ENCODE measurements at places on chromosomes 2 and 18. TPM values are rescaled to one million over a fixed set of nuclear protein-coding genes. Genes with fewer than 3 reads are reported as not detected.
A peak's percentile ranks its signal among the peaks of the same experiment; 100 is the strongest.

DNA sequence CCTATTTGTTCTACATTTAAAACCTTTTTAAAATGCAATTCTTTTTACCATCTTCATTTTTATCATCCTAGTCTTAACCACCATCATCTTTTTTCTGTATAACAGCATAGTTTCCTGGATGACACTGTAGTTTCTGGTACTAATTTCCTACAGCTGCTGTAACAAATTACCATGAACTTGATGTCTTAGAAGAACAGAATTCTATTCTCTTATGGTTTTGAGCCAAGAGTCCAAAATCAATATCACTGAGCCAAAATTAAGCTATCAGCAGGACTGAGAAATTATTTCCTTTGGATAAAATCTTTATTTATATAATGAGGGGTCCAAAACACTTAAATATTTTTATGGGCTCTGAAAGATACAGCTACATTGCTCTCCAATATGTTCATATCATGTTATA is 539.3 kb downstream of the METTL4 start:
- no peak for DNase-seq

DNA sequence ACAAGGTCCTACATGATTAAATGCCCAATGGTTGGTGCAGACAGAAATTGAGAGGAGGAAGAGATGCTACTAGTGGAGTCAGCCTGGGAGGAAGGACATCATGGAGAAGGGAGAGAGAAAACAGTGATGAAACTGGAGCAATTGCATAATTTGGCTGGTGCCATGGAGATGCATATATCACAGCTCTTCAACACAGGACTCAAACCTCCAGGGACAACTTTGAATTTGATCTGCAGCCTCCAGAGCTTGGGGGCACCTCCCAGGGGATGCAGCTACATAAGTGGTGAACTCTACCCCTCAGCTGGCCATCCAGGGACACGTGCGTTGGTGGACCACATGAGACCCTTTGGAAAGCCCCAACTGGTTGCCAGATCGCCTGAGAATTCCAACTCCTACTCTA is 80.4 kb downstream of the CTAGE1 start:
- no peak for DNase-seq

Gene LBX2
- total RNA-seq = 3.3 TPM

Gene ADD2
- 0.95 TPM for total RNA-seq

GRCh38 chr18:48641981-48642380 is 103.2 kb downstream of the CTIF start:
- DNase-seq = no peak

Gene IL1R2
- 2.3 TPM for total RNA-seq

Gene MOCOS
- total RNA-seq = 7.5 TPM

DNA sequence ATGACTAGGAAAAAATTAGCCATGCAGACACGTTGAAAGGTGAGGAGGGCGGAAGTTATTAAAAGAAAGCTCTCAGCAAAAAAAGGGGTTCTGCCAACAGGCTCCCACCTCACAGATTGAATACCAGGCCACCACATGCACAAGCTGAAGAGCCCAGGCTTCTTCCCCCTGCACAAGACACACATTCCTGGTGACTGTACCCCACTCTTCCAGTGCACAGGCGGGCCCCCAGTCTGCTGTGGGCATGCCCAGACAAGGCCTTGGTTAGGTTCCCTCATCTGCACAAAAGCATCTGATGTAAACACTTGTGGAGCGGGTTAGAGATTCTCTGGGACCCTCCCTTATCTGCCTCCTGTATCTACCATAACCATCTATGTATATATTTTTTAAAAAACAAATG is 81.7 kb downstream of the AGPS start:
- DNase-seq = no peak

DNA sequence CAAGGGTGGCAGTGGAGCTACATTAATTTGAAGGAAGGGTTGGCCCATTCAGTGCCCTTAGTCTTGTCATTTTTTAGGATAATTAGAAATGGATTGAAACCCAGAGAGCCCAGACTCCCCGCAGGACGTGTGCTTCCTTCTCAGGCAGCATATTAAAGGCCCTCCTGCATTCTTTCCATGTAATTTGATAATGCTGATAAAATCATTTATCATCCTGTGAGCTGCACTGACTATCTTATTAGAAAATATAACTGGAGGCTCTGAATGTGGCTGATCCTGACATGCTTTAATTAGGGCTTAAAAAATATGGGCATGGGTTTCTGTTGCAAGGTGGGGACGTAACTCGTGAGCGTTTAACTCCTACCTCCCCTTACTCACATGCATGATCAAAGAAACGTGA is 148.1 kb downstream of the ACKR3 start:
- no peak for DNase-seq

DNA sequence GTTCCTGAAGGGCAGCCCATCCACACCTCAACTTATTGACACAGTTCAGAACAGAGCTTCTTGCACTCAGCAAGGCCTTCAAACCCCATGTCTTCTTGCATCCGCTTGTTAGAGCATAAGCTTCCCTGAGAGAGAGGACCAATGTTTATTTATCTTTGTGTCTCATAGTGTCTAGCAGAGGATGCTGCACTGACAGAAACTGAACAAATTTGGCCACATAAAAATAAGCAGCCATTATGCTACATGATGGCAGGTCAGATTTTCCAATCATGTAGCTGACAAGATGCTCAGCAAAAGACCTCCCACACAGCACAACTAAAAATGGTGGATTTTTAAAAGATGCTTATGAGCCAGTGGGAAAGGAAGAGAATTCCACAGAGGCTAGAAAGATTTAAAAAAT is 38.1 kb upstream of the SIGLEC15 start:
- no peak for DNase-seq

DNA sequence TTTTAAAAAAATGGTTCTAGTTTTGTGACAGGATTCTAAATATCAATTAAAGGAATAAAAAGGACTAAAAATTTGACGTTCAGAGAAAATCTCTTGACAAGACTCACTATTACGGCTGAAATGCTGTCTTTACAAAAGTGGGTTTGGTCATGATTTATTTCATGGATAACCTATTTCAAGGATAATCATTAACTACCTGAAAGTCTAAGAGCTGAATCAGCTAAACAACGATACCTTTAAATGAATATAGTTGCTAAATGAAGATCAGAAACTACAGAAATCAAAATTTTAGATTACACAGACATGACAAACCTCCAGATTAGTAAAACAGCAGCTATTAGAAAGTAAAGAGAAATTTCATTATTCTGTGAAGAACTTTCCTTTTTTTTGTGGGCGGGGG is 35.7 kb downstream of the RTTN start:
- DNase-seq = no peak

Gene MOGAT1
- total RNA-seq = 102 TPM

Gene COL6A3
- 258 TPM for total RNA-seq

- DNase-seq = no peak
Observed at GRCh38 chr18:59655676-59656075, 41.5 kb downstream of the CCBE1 start.

Gene NOTO
- not detected for total RNA-seq

Gene NPPC
- not detected for total RNA-seq

Gene GAREM1
- total RNA-seq = 10.7 TPM

GRCh38 chr2:11540996-11541692 is 7.3 kb downstream of the GREB1 start:
- no peak for DNase-seq

- DNase-seq = no peak
Observed at GRCh38 chr2:60422826-60423483, 130.5 kb downstream of the BCL11A start.

DNA sequence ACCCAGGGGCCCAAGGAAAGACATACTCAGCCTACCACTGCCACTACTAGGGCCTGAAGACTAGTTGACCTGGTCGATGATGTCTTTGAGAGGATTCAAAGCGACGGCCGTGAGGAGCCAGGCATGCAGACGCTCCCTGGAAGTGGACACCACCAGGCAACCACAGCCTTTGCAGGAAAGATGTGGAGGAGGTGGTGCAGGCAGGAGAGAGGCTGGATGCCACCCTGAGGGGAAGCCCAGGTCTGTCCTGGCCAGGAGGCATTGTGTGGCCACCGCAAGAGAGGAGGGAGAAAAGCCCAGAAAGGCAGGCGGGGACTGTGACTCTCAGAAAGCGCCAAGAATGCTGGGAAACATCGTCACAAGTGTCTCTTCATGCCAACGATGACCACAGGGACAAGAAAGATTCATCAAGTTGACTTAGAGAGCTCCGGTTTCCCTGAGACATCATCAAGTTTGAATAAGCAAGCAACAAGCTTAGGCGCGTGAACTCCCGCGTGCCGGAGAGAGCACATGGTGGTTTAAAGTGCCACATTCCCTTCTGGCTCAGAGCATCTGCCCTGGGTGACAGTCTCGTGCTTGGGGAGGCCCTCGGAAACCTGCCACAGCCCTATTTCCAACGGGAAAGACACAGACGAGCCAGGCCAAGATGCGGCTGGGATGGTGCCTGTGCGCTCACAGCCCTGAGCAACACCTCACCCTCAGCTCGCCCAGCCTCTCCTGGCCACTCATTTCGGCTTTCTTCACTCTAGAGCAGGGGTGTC is 464.5 kb upstream of the SALL3 start:
- no peak for DNase-seq

DNA sequence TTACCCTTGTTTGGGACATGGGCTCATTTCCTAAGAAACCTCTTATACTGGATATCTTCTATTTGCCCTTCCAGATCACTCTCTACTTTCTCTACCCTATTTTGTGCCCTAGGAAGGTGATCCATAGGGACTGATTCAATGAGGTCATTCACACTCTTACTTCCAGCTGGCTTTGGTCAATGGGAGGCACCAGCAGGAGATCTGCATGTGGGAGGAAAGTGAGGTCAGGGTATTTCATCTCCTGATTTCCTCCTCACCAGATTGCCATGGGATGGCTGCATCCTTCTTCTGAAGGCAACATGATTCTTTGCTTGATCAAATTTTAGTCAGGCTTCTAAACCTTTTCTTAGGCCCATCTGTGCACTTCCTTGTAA is 15.2 kb downstream of the M1AP start:
- DNase-seq = no peak

GRCh38 chr2:37664231-37664643 is 7.2 kb downstream of the CDC42EP3 start:
- no peak for DNase-seq

Gene IL36A
- not detected for total RNA-seq

- DNase-seq = no peak
Observed at GRCh38 chr18:63224630-63225029, 94.9 kb downstream of the BCL2 start.

- DNase-seq = no peak
Observed at GRCh38 chr2:134368009-134368817, 114.3 kb downstream of the MGAT5 start.

DNA sequence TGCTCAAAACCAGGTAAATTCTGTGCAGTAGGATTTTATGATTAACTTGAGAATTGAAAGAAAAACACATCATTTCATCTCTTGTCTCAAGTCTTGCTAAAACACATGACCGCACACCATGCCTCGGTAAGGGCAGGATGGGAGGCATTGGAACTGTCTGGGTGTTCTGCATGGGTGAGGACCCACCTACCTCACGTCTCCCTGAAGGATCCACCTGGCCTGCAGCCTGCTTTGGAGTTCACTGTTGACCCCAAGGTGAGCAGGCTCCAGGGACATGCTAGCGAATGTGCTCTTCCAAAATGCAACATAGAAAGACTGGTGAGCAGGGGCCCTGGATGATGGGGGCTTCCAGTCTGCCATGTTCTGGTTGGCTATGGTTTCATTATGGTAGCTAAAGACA is 131.5 kb downstream of the NCK2 start:
- no peak for DNase-seq

DNA sequence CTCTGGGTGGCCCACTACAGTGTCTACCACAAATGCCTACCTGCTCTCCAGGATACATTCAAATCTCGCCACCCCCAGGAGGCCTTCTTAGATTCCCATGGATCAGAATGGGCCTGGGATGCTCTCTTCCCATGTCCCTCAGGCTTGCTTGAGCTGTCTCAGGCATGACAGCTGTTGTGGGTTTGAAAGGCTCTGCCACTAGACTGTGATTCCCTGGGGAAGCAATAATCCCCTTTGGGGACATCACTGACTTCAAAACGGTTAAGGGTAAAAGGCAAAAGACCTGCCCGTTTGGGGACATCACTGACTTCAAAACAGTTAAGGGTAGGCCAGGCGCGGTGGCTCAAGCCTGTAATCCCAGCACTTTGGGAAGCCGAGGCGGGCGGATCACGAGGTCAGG is 35.8 kb upstream of the ZNF516 start:
- no peak for DNase-seq

DNA sequence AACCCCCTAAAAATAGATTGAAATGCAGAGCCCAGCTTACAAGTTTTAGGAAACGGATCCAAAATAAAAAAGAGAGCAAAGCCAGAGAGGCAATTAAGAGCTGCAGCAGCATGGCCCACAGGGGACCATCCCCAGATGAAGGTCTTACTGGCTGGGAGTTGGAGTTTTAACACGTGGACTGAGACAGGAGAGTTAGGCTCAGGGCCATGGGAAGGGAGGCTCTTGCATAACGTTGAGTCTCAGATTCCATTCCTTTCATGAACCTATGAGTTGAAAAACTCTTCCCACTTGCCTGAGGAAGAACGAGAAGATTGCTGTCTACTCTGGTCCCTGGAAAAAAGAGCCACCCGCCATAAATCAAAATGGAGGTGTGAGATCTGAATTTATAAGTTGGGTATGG is 101.8 kb upstream of the NDUFV2 start:
- no peak for DNase-seq

- peak; percentile 50 for DNase-seq
Observed at GRCh38 chr2:191030521-191031154, 16.7 kb upstream of the STAT1 start.

DNA sequence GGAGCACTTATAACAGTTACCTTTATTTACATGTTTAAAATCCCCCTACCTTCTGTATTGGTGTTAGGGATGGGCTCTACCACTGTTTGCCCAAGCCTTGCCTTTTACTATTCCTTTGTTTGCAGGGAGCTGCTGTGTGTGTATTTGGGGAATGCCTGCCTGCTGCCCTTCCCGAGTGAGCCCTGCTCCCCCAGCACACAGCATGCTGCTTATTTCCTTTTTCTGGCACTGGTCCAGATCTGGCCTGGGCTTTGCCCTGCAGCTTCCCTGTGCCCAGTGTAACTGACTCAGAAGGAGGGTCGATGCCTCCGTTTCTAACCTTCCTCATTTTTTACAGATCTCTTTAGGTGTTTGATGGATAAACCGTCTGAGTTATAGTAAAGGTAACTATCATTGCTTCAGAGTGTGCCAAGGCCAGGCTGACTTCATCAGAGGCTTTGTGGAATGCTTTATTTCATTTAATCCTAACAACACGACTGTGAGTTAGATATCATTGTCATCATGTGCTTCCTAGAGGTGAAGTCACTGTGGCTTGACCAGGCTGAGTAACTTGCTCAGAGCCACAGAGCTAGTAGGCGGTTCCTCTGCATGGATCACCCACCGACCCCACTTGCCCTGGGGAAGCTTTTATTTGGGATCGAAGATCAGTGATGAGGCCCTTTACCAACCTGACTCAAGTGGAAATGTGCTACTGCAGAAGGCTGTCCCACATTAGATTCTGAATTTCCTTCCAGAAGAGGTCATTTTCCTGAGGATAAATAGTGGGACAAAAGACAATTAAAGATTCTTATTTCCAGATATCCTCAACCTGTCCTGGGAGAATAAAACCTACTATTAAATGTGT is 238.8 kb downstream of the ZNF407 start:
- peak; percentile 17 for DNase-seq

DNA sequence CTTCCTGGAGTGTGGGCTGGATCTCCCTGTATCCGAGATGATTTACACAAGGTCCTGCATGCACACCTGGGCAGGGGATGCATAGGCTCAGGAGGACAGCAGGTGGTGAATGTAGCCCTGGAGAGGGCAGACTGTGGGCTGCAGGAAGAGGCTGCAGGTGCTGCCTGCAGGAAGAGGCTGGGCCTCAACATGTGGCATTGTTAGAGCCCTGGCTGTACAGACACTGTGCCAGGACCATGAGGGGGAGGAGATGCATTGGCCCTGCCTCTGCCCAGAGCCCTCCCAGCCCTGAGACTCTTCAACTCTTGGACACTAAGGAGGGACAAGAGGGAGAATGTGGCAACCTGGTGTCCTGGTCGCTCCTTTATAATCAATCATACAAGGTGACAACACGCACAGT is 392.8 kb downstream of the TNS1 start:
- peak; percentile 15 for DNase-seq
